Naive thymus-derived CD8-positive, alpha-beta T cell (primary cell): ENCODE measurements at places on chromosomes 3 and 15.

DNA sequence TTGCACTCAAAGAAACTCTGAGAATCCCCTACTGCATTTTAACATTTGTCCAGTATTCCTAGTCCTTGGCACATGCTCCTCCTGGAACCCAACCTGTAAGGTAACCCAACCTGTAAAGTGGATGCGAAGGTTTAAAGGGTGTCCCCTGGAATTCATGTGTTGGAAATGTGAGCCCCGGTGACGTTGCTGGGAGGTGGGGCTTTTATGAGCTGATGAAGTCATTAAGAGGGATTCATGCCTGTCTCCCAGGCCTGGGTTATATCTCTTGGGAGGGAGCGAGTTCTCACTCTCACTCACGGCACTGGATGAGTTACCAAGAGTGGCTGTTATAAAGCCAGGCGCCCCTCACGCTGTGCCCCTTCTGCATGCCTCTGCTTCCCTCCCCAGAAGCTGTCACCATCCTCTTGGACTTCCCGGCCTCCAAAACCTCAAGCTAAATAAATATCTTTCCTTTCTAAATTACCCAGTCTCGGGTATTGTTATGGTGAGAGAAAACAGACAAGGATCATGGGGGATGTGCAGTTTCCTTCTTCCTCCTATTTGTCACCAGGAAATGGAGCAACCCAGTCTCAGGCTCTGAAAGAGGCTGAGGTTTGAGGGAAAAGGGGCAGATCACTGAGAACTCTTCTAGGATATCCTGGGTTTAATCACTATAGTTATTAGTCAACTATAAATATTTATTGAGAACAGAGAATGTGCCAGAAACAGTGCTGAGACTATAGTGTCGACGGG, 7.6 kb downstream of the XXYLT1 start:
- no peak for DNase-seq

- no peak for DNase-seq
Measured at GRCh38 chr3:117633207-117633606, 923.6 kb downstream of the TUSC7 start.

GRCh38 chr3:194075802-194076460, 60.0 kb upstream of the HES1 start:
- DNase-seq: no peak

DNA sequence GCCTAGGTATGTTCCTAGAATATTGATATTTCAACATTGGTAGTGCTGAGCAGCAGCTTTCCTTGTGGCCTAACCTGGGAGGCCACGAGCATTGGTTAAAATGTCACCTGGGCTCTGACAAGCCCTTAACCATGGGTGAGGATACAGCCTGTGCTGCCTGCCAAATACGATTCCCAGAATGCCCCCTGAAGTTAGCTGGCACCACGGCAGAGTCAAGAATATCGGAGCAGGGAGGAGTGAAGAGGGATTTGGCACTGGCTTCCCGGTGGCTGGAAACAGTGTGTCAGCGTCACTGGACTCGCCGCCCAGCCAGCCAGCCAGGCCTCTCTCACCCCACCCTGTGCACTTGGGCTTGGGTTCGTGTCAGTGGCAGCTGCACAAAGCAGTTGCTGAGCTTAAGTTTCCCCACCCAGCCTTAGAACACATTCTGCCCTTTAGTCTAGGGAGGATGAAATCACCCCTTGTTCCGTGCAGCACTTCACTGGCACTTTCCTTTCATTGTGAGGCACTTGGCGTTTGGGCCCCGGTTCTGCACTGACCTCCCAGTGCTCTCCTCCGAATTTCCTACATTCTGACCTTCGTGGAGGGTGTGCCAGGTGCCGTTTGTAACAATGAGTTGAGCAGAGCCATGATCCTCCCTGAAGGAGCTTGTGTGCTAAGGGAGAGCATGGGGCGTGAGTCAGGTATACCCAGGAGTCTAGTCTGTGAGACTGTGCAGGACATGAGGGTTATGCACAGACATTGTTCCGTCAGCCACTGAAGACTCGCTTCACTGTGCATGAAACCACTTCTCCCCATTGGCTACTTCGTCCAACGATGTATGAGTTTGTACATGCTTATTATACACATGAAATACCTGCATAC, 152.8 kb upstream of the BHLHE40 start:
- no peak for DNase-seq

- DNase-seq: no peak
Measured at GRCh38 chr15:66720206-66721010, 18.4 kb downstream of the SMAD6 start.

DNA sequence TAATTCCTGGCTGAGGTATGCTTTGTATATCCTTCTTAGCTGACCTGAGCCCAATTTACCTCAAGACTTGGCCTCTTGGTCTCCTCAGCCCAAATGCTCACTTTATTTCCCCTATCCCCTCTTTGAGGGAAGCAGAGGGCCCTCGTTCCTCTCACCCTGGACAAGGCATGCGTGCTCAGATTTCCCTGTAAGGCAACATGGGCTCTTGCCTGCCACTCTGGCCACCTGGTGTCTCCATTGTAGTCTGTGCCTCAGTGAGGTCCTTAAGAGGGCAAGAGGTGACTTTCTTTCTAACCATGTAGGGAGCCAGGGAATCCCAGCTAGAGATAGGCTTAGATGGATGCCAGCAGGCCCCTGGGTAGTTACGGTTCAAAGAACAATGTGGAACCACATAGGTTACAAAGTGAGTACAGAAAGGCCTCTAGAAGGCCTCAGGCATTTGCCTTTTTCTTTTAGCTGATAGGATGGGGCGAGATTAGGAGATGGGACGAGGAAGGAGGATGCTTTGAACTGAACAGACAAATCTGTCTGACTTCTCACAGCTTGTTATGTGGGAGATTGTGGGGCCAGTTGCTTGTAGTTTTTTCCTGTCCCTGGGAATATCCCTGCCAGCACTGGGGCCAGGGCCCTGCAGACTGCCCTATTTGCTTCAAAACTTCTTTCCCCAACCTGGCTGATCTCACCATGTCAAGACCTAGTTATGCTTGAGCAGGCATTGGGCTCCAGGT, 1.1 kb upstream of the INTS14 start:
- no peak for DNase-seq

GRCh38 chr3:122680475-122681283, at the start of gene PARP14:
Gene PARP14 (plus strand): TSS chr3:122680839. CDS start chr3:122680884, 45 bp downstream.
- peak; percentile 68 for DNase-seq

DNA sequence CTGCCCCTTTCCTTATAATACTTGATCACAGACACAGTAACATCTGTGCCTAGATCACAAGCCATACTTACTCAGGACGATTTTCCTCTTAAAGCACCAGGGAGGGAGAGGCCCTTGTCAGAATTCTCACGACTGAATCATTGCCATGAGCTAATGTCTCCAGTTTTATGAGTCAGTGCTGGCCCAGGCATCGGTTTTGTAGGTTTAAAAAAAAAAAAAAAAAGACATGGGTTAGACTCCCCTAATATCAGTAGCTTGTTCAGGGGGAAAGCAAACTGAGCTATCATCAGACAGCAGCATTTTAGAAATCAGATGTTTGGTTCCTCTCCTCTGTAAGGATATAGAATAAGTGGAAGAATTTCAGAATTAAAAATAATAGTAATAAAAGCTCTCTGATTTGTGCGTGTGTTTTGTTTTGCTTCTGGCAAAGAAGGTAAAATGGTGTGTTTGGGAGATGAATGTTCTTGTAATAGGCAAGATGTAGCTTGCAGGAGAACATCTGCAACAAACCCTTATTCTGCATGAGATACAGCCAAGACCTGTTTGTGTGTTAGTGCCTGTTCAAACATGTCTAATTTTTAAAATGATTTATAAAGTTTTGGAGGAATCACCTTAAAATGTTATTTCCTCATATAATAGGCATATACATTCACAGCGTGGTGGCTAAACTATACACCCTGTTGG, 193.6 kb downstream of the TP63 start:
- no peak for DNase-seq

- no peak for DNase-seq
Measured at GRCh38 chr3:73511571-73512525, 112.9 kb downstream of the PDZRN3 start.

GRCh38 chr3:38610934-38611333, 38.6 kb downstream of the SCN5A start:
- no peak for DNase-seq

DNA sequence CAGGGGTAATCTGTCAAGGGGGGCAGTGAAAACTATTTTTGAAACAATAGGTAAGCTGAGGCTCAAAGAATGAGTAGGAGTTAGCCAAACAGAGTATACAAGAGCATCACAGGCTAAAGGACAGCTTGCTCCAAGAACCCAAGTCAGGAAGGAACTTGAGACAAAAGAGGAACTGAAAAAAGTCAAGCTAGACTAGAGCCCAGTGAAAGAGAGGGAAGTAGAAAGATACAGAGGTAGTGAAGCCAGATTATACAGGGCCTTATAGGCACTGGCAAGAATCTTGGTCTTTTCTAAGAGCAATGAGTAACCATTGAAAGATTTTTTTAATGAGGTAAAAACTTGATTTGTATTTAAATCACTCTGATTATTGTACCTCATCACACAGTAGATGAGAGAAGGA, 69.9 kb downstream of the FILIP1L start:
- DNase-seq: no peak

- no peak for DNase-seq
Measured at GRCh38 chr15:65306551-65306950, 2.1 kb downstream of the RNU5B-1 start.

DNA sequence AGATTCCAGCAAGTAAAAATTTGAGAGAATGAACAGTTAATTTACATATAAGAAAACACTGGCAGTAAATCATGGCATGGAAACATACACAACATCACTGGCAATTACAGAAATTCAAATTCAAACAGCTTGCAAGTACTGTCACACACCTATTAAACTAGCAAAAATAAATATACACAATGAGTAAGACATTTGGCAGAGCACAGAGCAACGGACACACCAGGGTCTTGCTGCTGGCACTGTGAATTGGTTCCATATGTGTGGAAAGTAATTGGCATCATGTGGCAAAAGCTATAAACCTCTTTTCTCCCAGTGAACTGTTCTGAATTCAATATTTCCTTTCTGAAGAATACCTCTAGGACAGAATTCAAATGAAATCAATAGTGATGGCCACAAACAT, 78.3 kb downstream of the LRRK1 start:
- DNase-seq: no peak

GRCh38 chr3:192833177-192833890, 84.3 kb downstream of the MB21D2 start:
- no peak for DNase-seq

- no peak for DNase-seq
Measured at GRCh38 chr15:36622836-36623235, 43.4 kb downstream of the CDIN1 start.

DNA sequence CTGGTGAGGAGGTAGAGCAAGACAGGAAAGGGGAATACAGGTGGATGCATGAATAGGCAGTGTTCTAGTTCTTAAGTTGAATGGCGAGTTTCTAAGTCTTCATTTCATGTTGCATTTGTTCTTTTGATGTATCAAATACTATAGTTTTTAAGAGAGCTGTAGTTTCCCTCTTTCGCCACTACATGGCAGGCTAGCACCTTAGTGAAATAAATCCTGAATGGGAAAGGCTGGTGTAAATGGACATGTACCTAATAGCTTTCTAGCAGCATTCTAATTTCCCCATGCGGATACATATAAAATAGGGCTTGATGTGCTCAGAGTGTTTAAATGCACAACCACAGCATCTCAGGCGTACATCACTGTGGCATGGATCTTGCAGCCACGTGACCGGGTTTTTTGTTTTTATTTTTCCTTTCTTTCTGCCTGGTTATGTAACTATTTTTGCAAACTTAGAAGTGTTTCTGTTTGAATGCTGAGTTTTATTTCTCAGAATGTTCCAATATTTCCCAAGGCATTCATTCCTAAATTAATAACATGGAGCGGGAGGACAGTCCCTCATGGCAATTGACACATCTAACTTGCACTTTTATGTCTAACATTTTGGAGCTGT, 23.5 kb upstream of the CLN6 start:
- peak; percentile 47 for DNase-seq

DNA sequence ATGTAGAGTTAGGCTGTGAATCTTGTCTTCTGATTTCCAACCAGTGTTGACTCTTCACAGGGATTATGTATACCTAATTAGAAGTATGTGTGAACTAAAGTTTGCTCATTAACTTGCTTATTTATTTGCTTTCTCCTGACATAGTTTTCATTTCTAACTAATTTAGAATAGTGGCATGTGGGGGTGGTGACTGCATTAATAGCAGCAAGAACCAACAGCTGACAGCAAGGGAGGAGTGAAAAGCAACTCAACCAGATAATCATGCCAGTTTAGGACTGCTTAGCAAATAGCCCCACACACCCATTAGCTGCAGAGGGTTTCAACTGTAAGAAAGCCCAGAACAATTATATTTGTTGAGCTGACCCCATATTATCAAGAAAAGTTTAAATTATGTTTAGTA, 3.8 kb downstream of the ST3GAL6 start:
- no peak for DNase-seq

DNA sequence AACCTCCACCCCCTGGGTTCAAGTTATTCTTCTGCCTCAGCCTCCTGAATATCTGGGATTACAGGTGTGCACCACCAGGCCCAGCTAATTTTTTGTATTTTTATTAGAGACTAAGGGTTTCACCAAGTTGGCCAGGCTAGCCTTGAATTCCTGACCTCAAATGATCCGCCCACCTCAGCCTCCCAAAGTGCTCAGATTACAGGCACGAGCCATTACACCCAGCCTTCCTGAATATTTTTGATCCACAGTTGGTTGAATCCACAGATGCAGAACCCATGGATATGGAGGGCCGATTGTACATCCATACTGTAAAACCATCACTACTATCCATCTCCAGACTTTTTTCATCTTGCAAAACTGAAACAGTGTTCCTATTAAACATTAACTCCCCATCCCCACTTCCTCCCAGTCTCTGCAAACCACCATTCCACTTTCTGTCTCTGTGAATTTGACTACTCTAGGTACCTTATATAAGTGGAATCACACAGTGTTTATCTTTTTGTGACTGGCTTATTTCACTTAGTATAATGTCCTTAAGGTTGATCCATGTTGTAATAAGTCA, 8.2 kb upstream of the TMEM62 start:
- DNase-seq: no peak

DNA sequence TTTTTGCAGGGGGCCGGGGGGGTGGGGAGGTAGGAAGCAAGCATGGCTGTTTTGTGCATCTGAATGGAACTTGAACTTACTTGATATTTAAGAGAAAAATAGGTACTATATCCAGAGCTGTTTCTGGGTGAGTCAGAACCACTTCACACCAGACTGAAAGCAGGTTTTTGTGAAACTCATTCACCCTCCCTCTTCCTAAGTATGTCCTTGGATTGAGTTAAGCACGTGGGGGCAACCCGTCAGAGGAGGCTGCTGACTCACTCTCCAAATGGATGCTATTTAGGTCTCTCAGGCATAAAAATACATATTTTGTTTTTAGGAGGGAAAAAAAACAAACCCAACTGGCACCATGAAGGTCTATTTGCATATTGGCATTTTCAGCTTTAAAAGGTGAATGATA, 270.3 kb downstream of the RYR3 start:
- DNase-seq: no peak

DNA sequence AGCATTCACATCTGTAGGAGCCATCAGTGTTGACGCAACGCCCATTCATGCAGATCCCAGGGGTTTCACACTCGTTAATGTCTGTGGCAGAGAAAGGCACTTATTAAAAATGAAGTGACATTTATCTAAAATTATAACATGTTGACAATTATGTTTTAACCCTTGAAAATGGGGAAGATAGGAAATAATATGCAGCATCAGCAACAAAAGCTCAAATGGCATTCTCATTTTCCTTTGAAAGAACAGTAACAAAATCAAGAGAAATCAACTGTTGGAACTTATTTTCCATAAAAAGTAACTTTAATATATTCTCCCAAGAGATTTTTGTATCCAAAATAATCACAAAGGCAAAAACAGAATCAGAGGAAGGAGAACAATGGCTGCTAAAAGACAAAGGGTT, 140.4 kb downstream of the FBN1 start:
- DNase-seq: no peak

- no peak for DNase-seq
Measured at GRCh38 chr3:112976001-112976400, 1.1 kb upstream of the CD200R1 start.

- DNase-seq: peak; percentile 80
Measured at GRCh38 chr3:30657914-30658313, 51.5 kb downstream of the TGFBR2 start.
